ENCODE measurements at places on chromosomes 3 and 15.

DNA sequence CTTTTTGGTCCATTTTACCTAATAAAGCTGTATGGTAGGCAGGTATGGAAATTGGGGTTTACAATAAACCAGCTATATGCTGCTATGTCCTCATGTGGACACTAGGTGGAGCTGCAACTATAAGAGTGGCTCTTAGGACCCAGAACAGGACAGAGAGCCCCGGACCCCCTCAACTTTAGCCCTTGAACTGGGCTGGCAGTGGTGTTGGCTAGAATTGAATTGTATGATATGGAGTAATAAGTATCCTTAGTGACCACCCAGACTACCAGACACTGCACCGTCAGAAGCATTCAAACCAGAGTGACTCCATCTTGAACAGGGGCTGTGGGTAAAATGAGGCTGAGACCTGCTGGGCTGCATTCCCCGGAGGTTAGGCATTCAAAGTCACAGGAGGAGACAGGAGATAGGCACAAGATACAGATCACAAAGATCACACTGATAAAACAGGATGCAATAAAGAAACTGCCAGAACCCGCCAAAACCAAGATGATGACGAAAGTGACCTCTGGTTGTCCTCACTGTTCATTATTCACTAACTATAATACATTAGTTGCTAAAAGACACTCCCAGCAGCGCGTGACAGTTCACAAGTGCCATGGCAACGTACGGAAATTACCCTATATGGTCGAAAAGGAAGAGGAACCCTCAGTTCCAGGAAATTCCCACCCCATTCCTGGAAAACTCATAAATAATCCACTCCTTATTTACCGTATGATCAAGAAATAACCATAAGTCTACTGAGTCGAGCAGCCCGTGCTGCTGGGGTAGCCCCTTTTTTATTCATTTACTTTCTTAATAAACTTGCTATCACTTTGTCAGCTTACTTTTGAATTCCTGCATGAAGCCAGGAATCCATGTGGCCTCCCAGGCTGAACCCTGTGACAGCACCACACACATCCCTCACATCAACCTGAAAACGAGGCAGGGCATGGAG lies 68.7 kb upstream of the BLM start:
- peak; percentile 33 for DNase-seq

- DNase-seq, result no peak
These were observed 161.5 kb downstream of the TBC1D5 start for GRCh38 chr3:17580901-17581300.

- DNase-seq, result no peak
These were observed 15.9 kb downstream of the MEGF11 start for GRCh38 chr15:66237513-66238235.

DNA sequence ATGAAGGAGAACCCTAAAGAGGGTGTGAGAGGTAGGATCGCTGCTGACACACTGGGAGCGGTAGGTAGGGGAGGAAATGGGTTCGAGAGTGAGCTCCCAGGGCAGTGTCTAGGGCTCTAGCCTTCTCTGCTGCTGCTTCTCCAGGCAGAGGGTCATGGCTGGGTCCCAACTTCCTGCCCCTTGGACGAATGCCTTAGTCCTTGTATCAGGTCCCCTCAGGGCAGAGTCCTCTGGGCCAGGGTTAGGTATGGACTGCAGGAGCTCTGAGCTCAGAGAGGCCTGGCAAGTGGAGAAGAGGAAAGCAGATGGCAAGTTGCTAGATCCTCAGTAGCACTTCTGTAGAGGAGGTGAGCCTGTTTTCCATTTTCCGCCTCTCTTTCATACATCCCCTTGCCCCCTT lies 2.9 kb downstream of the CORO2B start:
- DNase-seq, result peak; percentile 24

DNA sequence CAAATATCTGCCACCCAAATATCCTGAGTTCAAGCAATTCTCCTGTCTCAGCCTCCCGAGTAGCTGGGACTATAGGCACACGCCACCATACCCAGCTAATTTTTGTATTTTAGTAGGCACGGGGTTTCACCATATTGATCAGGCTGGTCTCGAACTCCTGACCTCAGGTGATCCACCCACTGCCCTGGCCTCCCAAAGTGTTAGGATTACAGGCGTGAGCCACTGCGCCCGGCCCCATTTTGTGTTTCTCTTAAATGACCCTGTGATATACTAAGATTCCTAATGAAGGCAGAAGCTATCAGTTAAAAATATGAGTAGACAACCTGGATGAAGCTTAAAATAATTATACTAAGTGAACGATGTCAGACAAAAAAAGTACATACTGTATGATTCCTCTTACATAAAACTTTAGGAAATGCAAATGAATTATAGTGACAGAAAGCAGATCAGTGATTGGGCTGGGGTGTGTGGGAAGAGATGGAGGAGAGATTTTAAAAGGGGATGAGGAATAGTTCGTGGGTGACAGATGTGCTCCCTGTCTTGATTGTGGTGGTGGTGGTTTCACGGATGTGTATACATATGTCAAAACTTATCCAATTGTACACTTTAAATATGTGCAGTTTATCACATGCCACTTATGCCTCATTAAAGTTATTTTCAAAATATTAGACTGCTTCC lies 3.8 kb upstream of the KLHL40 start:
- DNase-seq, result no peak

GRCh38 chr3:317012-317411 lies 120.4 kb downstream of the CHL1 start:
- DNase-seq, result no peak

- DNase-seq, result no peak
These were observed 32.4 kb downstream of the C3orf80 start for GRCh38 chr3:160257606-160258005.

DNA sequence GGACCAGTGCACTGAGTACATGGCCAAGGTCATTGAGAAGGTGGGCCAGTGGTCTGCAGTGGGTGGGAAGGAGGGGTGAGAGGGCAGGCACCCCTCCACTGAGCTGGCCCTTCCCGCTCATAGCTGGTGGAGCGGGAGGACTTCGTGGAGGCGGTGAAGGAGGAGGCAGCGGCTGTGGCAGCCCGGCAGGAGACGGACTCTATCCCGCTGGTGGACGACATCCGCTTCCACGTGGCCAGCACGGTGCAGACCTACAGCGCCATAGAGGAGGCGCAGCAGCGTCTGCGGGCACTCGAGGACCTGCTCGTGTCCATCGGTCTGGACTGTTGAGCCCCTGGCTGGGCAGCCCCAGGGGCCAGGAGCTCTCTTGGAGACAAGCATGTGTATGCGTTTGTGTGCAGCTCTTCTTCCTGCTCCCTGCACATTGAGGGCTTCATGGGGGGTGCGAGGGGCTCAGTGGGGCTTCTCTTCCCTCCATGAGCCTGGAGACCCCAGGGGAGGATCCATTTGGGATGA lies 7.5 kb downstream of the ABTB1 start:
- no peak for DNase-seq

DNA sequence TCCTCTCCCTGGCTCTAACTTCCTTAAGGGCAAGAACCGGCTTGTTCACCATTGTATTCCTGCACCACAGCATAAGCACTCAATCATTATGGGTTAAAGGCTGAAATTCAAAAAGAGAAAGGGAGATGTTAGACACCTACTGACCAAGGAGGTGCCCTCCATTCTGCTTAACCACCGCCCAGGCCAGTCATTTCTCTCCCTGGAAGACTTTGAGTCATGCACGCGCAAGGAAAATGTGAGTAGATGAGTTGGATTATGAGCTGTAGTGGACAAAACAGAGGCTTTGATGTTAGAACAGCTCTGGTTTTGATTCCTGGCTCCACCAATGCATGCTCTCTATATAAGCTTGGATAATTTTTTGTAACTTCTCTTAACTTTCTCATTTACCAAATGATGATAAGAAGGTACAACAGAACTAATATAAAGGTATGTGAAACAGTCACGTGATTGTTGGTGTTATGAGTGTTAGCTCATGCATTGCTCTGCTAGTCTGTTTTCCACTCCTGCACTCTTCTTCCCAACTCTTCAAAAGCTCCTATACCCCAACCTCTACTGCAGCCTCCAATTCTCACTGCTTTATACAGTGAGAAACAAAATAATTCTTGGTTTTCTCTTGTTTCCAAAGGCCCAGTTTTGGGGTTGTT lies 148.4 kb upstream of the ATP11B start:
- no peak for DNase-seq

DNA sequence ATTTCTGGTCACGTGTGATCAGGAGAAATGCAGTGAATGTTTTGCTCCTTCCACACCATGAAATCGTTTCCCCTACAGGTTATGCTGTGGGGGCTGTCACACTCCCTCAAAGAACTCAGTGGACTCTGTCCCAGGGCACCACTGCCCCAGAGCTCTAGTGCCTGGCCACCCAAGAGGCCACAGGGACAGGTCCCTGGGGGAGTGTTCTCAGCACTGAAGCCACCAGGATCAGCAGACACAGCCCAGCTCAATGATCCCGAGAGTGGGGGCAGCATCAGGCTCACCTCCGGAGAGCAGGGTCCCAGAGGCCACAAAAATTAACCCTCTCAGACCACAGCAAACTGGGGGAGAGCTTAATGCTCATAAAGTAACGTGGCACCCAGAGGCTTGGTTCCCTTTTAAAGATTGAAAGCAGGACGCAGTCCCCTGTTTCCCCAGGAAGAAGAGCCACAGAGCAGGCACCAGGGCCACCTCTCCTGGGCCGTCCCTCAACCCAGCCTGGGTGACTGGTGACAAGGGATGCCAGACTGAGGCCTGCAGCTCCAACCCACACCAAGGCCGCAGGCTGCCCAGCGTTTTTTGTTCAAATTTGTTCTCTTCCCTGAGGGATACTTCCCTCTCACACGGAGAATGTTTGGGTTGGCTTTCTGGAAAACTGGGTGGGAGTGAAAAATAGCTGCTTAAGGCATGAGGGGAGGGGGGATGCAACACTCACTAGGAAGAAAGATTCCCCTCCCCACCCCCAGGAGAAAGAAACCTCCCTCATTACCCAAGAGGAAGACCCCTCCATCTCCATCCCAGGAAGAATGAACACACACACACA lies 123.3 kb upstream of the IGF1R start:
- DNase-seq, result no peak

DNA sequence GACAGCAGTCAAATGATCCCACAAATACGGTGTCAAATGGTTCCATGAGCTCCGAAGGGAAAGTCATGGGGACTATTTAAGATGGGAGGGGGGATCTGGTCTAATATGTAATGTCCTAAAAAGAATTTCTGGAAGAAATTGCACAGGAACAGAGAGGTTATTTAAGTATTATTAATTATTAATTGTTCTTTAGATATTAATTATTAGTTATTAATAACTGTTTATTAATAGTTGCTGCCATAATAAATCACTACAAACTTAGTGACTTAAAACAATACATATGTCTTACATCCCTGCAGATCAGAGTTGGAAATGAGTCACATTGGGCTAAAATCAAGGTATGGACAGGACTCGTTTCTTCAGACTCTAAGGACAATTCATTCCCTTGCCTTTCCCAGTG lies 588.2 kb upstream of the NR2F2 start:
- DNase-seq, result no peak

DNA sequence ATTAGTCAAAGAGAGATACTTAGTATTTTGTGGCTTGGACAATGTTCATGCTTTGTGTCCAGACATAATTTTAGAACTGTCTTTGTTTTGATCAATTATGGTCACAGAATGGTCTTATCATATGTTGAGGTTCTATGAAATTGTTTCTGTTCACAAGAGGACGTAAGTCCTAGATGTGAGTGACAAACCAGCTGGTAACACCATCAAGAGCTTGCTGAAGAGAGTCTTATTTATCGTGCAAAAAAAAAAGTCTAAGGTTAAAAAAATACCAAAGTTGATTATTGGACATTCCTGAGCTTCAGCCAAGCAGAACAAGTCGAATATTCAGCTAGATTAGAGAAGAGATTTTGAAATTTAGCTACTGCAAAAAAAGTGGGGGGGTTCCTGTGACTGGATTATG lies 495.9 kb upstream of the NAALADL2 start:
- DNase-seq, result no peak

DNA sequence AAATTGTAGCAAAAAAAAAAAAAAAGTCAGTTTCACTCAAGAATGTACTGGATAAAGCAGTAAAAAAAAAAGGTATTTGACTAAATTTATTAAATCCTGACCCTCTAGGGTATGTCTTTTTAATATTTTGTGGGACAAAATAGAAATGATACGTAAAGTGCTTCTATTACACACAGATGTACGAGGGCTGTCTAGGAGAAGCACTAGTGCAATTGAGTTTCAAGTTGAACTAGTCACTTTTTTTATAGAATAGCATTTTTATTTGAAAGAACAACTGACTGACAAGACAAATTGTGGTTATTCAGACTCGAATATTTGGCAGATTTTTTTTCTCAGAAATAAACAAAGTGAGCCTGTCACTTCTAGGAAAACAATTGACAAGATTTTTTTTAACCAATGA lies 49.0 kb downstream of the CCDC54 start:
- DNase-seq, result no peak

DNA sequence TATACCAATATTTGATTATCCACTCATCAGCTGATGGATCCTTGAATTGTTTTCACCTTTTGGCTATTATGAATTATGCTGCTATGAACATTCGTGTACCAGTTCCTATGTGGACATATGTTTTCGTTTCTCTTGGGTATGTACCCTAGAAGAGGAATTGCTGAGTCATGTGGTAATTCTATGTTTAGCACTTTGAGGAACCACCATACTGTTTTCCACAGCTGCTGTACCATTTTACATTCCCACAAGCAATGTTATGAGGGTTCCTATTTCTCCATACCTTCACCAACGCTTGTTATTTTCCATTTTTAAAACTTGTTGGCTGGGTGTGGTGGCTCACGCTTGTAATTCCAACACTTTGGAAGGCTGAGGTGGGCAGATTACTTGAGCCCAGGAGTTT lies 62.9 kb downstream of the RPLP1 start:
- DNase-seq, result no peak

DNA sequence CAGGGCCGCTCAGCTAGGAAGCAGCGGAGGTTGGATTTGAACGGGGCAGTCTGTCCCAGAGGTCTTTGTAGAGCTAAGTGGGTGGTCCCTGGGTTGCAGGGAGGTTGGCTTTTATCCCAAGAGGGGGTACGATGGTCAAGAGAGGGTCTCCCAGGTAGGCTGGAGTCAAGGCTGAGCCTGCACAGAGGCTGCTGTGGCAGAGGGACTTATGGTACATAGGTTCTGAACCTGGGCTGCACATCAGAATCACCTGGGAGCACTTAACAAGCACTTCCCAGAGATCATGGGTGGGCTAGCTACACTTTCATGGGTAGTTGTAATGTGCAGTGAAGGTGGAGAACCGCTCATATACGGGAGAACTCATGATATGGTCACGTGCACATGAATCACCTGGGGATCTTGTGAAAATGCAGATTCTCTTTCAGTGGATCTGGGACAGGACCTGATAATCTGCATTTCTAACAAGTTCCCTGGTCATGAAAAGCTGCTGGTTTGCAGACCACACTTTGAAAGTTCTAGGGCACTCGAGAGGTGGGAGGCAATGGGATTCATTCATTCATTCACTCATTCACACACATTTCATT lies 2.9 kb upstream of the RASGRF1 start:
- DNase-seq, result no peak

Data from hippocampal formation (tissue), 2 donors.